ENCODE measurements at places on chromosomes 7 and 10.

GRCh38 chr10:120477743-120478141 lies 20.7 kb downstream of the PLPP4 start:
- DNase-seq = no peak

DNA sequence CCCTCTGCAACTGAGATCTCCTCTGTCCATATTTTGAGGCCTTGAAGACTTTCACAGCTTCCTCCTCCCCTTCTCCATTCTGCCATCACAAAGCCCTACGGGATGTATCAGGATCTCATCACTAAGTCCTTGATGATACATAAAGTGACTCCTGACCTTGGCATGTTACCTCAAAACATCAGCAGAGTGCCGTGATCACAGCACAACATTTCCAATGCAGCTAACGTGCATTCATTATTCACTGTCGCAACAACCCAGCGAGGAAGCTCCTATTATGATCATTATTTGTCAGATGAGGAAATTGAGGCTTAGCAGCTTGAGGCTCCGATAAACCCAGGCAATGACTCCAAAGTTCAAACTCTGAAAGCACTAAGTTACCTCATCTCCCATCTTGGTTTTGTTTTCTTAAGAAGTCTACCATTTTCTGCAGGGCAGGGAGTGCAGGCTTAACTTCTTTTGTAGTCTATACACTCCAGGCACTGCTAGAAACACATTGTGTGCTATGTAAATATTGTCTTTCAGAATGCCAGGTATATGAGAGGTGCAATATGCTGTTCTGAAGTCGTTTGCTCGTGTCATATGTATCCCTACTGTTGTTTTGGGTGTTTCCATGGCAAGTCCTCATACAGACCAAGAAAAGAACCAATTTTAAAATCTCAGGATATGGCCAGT lies 80.6 kb upstream of the C1QL3 start:
- DNase-seq = no peak

GRCh38 chr10:32954080-32954479 lies 4.0 kb downstream of the ITGB1 start:
- no peak for DNase-seq

GRCh38 chr7:45643630-45644029 lies 69.5 kb downstream of the ADCY1 start:
- DNase-seq = no peak

- no peak for DNase-seq
These were observed 27.5 kb downstream of the PVRIG start for GRCh38 chr7:100247152-100247757.

GRCh38 chr10:49162063-49162462 lies 26.1 kb downstream of the TMEM273 start:
- no peak for DNase-seq

- no peak for DNase-seq
These were observed 69.0 kb downstream of the FOXI2 start for GRCh38 chr10:127805950-127806349.

- DNase-seq = no peak
These were observed 520 bp downstream of the MOSPD3 start for GRCh38 chr7:100612730-100613390.

DNA sequence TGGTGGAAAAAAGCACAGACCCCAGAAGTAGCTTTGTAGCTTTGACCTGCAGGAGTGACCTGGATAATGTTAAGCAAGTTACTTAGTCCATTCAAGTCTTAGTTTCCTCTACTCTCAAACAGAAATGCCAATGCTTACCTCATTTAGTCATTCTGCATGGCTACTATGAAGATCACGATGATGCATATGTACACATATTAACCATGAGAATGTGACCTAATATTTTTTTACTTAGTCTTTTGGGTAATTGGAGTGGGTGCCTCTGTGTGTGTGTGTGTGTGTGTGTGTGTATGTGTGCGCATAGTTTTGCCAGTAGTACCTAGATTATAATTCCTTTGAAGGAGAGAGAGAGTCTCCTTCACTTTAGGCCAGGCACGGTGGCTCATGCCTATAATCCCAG lies 95.8 kb downstream of the NRP1 start:
- no peak for DNase-seq

- no peak for DNase-seq
These were observed 4.7 kb downstream of the MYL10 start for GRCh38 chr7:101624246-101625001.

DNA sequence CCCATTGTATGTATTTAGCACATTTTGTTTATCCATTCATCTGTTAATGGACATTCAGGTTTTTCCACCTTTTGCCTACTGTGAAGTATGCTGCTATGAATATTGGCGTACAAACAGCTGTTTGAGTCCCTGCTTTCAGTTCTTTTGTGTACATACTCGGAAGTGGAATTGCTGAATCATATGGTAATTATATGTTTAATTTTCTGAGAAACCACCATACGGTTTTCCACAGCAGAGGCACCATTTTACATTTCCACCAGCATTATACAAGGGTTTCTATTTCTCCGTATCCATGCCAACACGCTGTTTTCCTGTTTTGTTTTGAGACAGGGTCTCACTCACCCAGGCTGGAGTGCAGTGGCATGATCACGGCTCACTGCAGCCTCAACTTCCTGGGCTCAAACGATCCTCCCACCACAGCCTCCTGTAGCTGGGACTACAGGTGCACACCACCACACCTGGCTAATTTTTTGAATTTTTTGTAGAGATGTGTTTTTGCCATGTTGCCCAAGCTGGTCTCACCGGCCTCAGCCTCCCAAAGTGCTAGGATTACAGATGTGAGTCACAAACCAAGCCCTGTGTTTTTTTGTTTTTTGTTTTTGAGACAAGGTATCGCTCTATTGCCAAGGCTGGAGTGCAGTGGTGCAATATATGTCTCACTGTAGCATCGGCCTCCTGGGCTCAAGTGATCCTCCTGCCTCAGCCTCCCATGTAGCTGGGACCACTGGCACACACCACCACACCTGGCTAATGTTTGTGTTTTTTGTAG lies 22.1 kb upstream of the FBXW4 start:
- no peak for DNase-seq

GRCh38 chr7:36261019-36261754 lies 108.1 kb downstream of the EEPD1 start:
- DNase-seq = no peak

GRCh38 chr7:130777426-130777825 lies 43.4 kb upstream of the KLF14 start:
- no peak for DNase-seq

DNA sequence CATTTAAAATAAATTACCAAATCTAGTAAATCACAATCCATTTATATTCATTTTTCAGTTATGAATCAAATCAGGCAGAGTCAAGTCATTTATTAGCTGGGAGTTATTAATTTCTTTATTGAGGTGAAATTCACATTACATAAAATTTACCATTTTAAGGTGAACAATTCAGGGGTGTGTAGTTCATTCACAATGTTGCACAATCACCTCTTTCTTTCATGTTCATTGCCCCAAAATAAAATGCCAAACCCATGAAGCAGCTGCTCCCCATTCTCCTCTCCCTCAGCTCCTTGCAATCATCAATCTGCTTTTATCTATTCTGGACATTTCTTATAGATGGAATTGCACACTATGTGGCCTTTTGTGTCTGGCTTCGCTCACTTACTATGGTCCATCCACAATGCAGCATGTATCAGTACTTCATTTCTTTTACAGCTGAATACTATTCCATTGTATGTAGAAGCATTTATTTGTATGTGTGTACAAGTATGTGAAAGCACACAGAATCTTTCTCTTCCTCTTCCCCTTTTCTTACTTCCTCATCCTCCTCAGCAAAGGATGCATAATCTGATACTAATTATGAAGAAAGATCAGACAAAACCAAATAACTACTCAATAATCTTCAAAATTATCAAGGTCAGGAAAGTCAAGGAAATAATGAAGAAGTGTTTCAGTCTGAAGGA lies 60.6 kb downstream of the LMBR1 start:
- no peak for DNase-seq

DNA sequence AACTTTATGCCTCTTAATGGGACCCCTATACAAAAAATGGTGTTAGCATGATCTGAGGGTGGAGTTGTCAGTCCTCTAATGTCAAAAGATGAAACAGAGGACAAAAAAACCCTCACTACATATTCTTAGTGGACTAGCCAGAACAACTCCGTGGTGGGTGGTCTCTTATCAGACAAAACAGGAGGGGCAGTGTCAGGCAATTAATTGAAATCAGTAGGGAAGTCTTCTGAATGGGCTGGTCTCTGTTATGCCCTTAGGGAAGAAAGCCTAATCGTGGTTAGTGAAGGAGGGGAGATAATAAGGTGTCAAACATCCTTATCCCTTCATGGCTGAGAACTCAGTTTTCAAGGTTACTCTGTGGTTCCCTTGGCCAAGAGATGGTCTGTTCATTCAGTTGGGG lies 909.4 kb downstream of the GRID1 start:
- no peak for DNase-seq

DNA sequence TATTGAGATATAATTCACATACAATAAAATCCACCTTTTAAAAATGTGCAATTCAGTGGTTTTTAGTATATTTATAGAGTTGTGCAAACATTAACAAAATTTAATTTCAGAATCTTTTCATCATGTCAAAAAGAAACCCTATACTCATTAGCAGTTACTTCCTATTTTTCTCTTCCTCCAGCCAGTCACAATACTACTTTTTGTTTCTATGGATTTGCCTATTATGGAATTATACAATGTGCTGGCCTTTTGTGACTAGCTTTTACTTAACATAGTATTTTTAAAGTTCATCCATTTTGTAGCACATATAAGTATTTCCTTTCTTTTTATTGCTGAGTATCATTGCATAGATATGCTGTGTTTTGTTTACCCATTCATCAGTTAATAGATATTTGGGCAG lies 199.9 kb upstream of the IMMP2L start:
- no peak for DNase-seq

DNA sequence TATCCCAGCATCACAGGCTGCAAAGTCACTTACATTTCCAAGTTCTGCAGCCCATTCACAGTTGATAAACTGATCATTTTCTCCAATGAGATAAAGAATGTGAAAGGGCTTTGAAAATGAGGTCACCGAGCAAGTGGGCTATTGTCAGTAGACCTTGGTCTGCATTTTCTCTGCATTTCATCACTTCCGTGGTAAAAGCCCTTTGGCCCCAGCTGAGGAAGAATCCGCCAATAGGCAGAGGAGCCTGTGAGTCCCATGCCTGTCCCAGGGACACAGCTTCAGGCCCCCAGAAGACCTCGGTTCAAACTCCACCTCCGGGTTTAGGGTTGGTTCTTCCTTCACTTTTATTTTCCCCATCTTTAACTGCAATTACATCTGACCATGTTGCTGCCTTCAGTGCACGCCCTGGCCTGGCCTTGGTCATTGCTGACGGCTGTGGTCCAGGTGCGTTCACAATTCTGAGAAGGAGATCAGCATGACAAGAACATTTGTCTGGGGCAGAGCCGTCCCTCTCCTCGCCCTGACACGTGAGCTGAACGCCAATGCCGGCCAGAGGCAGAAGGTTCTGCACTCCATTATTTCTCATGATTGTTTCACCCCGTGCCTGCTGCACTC lies 292.5 kb downstream of the TCERG1L start:
- DNase-seq = no peak

GRCh38 chr7:92560602-92561001 lies 29.6 kb downstream of the FAM133B start:
- no peak for DNase-seq

GRCh38 chr10:119691726-119692125 lies 34.1 kb upstream of the INPP5F start:
- no peak for DNase-seq

- no peak for DNase-seq
These were observed 38.5 kb downstream of the COL1A2 start for GRCh38 chr7:94433224-94433623.

GRCh38 chr10:25142116-25142864 lies 32.5 kb upstream of the GPR158 start:
- DNase-seq = no peak

GRCh38 chr10:100468322-100468721 lies 5.5 kb downstream of the WNT8B start:
- DNase-seq = no peak

All from stimulated activated CD4-positive, alpha-beta T cell treated with anti-CD3 and anti-CD28 coated beads, TNF-alpha, amount 100 ng/mL, for 4 hours (primary cell).